ENCODE measurements at places on chromosomes 4 and X. TPM values are rescaled to one million over a fixed set of nuclear protein-coding genes. Genes with fewer than 3 reads are reported as not detected.

- DNase-seq, result peak; percentile 35
These were observed 46.4 kb downstream of the PRPS1 start for GRCh38 chrX:107674480-107675364.

DNA sequence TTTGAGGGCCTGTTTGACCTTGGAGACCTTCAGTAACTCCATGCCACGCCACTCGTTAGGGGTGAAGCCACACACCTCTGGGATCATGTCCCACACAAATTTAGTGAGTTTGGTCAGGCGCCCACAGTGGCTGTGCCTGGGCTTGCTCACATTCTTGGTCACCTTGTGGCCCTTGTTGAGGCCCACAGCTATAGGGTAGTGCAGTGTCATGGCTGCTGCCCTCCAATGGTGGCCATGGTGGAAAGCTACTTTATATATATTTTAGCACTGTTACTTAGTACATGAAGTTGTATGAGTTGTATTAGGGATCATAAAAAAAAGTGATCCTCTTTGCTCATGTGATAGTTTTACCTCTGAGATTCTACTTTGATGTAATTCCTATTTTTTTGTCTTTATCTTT lies 985 bp upstream of the CXCL11 start:
- peak; percentile 26 for DNase-seq

- no peak for DNase-seq
These were observed 1.7 kb downstream of the CD38 start for GRCh38 chr4:15779809-15780208.

DNA sequence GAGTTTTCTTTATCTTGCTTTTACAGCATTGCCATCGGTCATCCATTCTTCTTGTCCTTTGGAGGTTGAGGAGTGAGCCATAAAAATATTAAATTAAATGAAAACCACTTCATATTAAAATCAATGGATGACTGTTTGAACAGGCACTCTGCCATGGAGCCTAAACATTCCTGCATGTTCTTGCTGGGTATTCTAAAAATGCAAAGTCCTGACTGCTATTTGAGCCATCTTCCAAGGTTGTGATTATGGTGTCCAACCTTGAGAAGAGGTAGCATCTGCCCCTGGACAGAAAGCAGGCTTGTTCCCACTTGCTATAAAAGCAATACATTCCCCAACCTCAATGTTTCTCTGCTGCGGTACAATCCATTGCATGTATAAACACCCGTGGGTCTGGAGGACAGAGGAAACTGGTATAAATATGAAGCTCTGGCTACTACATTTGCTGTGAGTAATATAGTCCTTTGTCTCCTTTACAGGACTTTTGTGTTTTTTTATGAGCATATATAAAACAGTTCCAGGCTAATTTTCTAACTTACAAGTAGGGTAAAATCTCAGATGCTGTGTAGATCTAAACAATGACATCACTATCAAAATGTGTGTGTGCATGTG lies 70.9 kb upstream of the FAT4 start:
- DNase-seq, result no peak

Gene GLOD5
- 2.0 TPM for polyA plus RNA-seq

Gene AWAT2
- not detected for polyA plus RNA-seq

Gene SPANXB1
- polyA plus RNA-seq, result not detected

Gene KCTD8
- polyA plus RNA-seq, result not detected

Gene N4BP2
- 4.0 TPM for polyA plus RNA-seq

DNA sequence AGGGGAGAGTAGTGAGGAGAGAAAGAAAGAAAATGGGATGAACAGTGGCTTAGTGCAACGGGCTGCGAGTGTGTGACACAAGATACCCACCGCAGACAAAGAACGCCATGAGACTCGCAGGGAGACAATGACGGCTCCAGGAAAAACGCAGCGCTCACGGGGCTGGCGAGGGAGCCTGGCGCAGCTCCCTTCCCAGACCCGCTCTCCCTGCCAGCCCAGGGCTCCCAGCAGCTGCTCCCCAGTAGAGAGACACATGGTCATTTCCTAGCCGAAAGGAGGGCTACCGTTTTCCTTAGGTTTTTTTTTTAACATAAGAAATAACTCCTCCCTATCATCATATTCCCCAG lies 149.5 kb downstream of the MAML3 start:
- no peak for DNase-seq

DNA sequence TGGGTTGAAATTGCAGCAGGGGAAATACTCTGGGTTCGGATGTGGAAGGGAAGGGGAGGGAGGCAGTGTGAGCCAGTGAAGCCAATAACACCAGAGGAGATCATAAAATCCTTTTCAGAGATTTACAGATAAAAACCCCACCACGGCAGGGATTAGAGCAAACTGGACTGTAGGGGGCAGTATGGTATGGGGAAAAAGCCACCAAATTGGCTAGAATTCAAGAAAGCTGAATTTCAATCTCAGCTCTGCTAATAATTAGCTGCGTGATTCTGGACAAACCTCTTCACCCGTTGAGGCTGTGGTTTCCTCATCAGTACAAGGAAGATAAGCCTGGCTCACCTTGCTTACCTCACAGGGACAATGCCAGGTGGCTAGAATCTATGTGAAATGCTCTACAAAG lies 108.1 kb downstream of the ATG4A start:
- peak; percentile 33 for DNase-seq

GRCh38 chrX:44247468-44247867 lies 96.0 kb downstream of the EFHC2 start:
- no peak for DNase-seq

DNA sequence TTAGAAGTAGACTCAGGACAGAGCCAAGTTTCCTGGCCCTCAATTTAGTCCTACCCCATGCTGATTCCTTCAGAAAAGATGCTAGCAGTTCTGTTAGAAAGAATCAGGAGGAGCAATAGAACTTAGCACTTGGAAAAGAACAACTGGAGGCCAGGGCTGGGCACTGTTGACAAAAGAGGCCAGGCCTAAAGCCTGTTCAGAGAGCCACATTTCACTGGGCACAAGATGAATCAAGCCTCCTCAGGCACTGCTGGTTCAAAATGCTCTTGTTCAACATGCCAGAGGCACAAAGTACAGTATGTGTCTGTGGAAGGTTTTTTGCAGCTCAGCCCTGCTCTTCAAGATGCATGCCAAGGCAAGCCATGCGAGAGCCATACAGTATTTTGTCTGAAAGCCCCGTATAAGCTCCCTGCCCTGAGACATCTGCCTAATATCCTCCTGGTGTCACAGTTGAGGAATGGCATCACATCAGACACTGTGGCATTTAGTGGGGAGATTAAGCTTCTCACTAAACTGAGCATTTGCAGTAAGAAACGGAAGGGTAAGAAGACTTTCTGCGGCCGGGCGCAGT lies 53.7 kb downstream of the RASL11B start:
- no peak for DNase-seq

DNA sequence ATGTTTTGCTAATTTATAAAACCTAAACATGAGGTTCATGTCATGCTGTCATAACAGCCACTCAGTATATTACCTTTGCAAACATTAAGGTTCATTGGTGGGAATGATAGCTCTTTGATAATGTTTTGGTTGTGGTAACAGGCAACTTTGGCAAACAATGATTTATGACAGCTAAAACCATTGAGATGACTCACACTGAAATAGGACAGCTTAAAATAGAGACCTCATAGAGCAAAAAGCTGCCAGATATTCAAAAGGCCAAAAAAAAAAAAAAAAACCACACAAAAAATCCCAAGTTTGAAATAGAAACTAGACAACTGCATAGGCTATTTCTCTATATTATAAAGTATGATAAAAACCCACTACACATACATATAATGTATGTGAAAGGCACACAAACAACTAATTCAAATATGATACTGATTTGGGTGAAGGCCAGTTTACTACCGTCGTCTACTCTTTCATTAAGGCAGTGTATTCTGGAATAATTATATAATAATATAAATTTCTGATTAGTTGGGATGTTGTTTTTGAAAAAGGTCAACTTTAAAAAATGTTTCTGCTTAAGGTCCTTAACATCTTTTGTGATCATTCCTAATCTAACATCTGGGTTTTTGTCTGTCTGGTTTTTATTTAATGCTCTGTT lies 646.0 kb upstream of the PITX2 start:
- DNase-seq, result no peak

DNA sequence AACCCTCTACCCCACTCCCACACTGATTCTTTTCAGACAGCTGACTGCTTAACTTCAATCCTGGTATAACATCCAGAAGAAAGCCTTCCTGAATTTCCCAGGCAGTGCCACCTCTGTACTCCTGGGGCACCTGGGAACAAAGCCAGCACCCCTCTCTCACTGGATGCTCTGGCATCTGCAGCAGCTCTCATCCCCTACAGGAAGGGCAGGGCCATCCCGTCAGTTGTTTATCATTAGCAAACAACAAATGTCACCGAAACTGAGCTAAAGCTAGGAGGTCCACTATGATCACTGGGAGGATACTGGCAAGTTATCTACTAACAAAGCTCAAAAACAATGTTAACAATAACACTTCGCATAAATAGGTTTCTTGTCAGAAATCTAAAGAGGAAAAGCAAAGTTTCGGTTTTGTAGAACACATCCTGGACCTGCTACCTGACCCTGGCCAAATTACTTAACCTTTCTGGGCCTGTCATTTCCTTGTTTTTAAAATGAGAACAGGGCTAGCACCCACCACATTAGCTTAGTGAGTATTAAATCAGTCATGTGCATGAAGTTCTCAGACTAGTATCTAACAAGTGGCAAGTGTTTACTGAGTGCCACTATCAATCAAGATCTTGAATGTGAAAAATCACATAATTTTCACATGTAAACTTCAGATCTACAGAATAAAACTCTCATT lies 86.6 kb downstream of the NR3C2 start:
- no peak for DNase-seq

Gene PABPC1L2B
- polyA plus RNA-seq, result not detected

DNA sequence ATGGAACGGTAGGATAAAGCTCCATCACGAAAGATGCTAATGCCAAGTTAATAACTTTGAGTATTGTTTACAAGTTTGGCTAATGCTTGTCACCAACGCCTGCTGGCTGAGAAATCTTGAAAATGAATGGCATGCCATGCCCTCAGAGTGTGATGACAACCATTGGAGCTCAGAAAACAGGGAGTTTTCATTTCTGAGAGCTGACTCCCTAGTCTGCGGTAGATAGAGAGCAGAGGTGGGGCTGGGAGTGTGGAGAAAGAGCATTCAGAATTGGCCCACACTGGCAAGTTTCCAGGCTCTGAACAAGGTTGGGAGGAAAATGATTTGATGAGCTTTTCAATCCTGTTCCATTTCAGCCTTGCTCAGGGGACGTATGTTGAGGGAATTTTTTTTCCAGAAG lies 183.9 kb downstream of the CPEB2 start:
- no peak for DNase-seq

DNA sequence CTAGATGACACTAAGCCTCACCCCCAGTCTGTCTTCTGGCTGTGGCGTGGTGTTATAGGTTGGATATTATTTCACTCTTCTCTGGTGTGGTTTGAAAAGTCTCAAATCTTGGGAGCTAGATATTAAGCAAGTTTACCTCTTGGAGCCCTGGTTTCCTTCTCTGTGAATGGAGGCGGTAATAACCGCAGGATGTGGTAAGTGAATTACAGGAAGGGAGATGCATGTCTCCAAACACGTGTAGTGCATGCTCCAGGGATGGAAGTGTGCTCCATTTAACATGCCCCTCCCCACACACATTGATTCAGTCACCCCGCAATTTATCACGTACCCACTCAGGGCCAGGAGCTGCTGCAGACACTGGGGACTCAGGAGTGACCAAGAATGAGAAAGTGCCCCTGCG lies 4.9 kb downstream of the ZNF275 start:
- no peak for DNase-seq

DNA sequence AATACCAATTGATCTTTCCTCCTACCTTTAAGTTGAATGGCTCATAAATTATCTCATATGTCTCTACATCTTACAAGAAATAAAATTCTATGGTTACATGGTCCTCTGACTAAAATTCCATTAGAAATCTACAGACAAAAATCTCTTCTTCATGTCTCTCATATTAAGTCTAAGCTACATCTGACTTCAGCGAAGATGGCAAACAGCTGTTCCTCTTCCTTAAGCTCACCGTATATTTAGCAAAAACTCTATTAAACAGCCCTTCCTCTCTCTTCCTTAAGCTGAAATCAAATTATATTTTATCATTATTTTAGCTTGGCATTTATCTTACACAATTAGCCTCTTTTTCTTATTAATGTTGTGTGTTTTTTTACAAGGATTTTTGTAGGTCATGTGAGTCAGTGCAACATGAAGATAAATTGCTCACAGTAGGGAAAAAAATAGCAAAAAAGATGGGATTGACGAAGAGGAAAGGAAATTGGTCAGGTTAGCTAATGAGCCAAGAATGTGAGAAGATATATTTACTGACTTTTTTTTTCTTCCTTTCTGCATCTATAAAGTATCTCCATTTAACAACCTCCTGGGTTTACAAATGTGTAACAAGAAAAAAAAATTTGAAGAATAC lies 2412.8 kb downstream of the ARAP2 start:
- no peak for DNase-seq

DNA sequence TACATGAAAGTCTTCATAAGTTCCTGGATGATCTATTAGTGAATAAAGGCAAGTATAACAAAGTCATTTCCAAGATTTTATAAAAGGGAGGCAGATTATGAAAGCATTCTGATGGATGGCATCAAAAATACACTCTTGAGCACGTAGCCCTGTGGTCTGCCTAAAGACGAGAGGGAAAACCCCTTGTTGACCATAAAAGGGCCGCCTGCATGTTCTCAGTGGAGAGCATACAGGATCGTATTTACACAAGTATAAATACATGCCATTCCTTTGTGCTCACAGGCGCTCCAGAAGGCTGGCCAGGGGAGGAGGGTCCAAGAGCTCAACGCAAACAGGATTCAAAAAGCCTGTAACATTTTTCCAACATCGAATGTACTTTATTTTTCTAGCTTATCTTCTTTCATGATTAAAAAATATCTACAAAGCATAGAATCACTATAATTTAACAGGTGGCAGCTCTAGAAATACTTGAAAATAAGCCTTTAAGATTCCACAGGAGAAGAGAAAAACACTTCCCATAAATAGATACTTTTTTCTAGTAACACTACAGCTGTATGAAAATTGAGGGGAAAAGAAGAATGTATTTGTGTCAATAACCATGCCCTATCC lies 29.6 kb downstream of the PDGFC start:
- no peak for DNase-seq

DNA sequence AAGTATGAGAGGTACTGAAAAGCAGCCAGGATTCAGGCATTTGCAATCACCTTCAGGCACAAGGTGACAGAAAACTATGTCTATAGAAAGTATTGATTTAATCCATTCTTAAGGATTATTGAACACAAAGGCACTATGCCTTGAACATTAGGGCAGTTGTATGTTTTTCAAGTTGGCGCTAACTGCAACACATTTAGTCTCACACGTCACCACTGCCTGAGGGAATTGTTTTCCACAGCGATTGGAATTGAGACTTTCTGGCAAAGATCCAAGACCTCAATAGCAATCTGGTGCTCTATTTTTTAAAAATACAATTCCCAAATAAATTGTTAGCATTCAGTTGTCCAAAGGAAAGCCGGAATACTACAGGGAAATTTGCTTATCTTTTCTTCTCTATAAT lies 52.7 kb upstream of the FTHL17 start:
- no peak for DNase-seq

Gene WAS
- polyA plus RNA-seq, result 3.8 TPM

Gene OFD1
- polyA plus RNA-seq, result 27.7 TPM

DNA sequence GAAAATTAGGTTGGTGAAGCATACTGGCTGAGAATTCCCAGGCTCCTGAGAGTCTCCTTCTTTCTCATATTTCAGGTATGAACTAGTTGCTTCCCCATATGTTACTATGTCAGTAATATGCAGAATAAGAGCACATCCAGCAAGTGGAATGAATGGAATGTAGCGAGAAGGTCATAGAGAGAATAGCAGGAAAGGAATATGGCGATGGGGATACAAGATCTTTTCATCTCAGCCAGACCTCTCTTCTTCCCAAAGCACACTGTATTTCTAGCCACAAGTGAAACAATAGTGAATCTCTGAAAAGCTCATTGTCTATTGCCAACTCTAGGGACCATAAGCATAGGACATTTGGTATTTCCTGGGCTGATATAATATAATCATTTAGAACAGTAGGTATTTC lies 54.6 kb upstream of the MMAA start:
- no peak for DNase-seq

Measured in K562 (cell line).